CD8-positive, alpha-beta T cell (primary cell): ENCODE measurements at places on chromosomes 13 and 19.

- no peak for DNase-seq
Observed at GRCh38 chr19:56177564-56178243, 1.9 kb downstream of the GALP start.

GRCh38 chr13:98254513-98254912 lies 77.4 kb upstream of the RNF113B start:
- DNase-seq = no peak

DNA sequence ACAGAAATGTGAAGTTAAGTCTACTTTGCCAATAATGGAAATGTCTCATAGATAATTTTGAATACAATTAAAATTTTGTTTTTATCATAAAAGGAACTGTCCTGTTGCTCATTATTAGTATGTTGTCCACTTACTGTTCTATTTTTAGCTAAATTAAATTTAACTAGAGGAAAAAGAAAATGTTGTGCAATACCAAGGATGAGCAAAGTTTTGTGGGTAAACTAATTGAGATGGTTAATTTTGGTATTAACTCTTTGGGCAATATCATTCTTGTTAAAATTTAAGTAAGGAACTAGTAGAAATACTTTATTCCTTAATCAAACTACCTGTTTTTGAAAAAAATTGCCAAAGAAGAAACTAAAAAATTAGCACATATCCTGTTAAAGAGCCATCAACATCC lies 43.5 kb downstream of the SOX1 start:
- DNase-seq = no peak

DNA sequence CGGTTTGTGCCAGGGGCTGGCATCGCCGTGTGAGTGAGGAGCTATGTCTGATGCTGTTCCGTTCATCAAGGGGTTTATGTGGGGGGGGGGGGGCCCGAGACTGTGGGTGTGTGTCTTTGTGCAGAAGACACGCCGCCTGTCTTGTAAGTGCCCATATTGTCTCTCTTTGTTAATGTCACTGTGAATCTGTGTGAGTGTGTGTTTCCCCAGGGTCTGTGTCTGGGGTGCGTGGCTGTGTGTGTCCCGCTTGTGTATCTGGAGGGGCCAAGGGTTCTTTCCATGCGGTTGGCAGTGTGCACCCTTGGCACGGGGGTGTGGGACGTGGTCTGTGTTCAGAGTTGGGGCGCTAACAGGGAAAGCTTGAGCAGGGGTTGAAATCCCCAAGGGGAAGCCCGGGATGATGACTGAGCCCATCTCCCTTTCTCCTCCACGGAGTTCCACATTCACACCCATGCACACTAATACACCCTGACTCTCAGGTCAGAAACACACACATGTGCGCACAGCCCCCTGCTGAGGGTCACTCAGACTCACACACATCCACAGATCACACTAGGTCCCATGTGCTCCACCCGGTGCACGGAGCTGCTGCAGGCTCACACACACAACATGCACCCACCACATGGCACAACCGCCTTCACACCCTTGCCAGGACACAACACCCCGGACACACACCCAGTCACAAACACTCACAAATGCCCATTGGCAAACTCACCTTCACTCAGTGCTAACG lies 1.8 kb downstream of the NCAN start:
- DNase-seq = no peak

DNA sequence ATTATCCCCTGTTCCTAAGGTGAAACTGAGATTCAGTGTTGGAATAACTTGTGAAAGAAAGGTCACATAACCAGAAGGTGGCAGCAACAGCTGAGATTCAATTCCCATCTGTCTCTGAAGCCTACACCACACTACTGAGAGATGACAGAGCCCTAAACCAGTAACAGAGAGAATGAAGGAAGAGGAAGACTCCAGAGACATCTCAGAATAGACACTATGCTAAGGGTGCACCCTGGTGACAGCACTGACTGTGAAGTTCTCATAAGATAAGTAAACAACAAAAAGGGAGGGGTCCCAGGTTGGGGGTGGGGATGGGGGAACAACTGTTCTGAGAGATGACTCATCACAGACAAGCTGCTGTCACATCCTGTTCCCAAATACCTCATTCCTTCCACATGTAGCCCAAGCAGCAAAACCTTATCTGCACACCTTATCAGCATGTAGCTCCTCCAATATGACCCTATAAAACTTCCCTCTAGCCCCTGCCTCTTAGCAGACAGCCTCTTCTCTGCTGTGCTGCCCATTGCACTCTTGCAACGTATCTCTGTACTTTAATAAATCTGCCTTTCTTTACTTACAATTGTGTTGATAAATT lies 46.5 kb downstream of the UTP14C start:
- DNase-seq = peak; percentile 7

GRCh38 chr19:50147462-50148423 lies 15.3 kb downstream of the IZUMO2 start:
- peak; percentile 75 for DNase-seq

- DNase-seq = no peak
Observed at GRCh38 chr13:103730407-103730806, 664.2 kb upstream of the SLC10A2 start.

DNA sequence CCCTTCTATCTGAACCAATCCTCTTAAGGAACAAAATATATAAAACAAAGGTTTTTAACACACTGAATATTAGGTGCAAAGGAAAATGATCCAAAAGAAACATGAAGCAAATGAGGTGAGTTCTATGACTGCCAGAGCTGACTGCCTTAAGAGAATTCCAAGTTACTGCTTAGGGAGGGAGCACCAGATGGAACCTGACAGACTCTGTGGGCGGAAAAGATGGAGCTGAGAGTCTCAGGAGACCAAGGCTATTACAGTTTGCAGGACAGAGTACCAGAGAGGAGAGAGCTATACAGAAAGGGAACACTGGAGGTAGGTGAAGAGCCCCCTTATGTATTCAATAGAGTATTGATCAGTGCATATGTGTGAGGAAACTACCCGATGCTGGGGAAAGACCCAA lies 87.2 kb downstream of the B3GLCT start:
- no peak for DNase-seq

- no peak for DNase-seq
Observed at GRCh38 chr13:83003185-83003584, 879.1 kb downstream of the SLITRK1 start.

DNA sequence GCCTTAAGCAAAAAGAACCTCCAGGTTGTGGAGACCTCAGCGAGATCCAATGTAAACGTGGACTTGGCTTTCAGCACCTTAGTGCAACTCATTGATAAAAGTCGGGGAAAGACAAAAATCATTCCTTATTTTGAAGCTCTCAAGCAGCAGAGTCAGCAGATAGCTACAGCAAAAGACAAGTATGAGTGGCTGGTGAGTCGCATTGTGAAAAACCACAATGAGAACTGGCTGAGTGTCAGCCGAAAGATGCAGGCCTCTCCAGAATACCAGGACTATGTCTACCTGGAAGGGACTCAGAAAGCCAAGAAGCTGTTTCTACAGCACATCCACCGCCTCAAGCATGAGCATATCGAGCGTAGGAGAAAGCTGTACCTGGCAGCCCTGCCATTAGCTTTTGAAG lies 58.5 kb downstream of the ARHGAP35 start:
- DNase-seq = no peak

GRCh38 chr13:113176280-113176679 lies 17.8 kb downstream of the PROZ start:
- peak; percentile 67 for DNase-seq

DNA sequence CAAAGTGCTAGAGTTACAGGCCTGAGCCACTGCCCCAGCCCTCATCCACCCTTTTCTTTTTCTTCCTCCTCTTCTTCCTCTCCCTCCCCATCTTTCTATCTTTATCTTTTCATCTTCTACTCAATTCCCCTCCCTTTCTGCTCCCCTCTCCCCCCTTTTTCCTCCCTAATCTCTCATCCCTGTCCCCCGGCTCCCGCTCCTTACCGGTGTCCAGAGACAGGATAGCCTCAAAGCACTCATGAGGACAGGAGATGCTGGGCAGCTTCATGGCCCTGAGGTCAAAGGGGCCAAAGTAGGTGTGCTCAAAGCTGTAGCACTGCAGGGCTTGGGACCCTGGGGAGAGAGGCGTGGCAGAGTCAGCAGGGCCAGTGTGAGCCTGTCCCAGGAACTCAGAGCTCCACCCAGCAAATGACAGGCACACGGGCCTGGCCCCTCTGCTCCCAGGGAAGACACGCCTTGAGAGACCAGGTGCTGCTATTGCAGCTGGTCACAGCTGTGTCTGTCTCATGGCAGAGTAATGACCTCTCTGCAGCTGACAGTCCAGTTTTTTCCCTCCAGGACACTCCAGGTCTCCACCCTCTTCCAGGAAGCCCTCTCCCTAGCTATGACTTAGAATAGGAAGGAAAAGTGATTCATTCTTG lies 2.6 kb downstream of the LYPD5 start:
- no peak for DNase-seq

DNA sequence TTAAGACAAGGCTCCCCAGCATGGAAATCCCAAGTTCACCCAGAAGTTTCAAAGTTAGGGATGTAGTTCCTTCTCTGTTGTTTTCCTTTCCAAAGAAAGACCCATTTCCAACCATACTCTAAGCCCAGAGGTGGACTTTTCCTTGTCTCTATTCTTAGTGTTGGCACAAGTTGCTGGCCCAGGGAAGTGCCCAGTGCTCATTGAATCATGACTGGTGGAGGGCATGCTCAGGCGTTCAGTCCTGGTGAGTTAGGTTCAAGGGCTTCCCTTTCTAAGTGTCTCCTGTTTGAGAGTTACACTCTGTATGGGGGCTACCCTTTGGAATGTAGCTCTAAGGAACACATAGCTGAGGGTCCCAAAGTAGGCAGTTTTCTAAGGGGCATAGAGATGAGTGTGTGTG lies 389.5 kb downstream of the KCNRG start:
- no peak for DNase-seq

- no peak for DNase-seq
Observed at GRCh38 chr13:34522808-34523207, 419.3 kb upstream of the NBEA start.

DNA sequence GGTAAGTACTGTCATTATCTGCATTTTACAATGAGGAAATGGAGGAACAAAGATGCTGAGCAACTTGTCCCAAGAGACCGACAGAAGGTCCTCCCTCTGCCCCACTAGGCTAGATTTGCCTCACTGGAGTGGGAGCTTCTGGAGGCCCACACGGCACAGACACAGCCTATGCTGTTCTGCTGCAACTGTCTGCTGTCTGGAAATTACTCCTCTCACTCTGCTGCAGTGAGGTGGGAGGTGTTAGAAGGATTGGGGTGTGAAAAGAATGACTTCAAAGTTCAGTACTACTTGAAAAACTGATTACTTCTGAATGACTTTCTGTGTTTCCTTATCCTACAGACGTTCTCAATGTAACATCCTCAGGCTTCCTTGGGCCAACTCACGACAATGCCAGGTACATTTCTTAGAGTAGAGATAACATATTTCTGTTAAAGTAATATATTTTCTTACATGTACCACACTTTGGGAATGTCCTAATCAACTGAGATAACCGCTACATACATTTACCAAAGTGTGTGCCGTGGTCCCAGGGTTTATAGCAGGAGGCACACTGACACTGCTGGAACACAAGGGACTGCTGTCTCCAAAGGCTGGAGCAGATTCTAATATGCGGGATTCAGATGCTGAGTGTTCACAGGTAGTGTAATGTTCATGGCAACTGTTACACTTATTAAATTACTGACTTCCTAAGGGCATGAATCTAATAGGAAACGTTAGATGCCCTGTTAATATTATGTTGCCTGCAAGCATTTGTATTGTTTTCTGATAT lies 53.5 kb upstream of the WASF3 start:
- DNase-seq = no peak

DNA sequence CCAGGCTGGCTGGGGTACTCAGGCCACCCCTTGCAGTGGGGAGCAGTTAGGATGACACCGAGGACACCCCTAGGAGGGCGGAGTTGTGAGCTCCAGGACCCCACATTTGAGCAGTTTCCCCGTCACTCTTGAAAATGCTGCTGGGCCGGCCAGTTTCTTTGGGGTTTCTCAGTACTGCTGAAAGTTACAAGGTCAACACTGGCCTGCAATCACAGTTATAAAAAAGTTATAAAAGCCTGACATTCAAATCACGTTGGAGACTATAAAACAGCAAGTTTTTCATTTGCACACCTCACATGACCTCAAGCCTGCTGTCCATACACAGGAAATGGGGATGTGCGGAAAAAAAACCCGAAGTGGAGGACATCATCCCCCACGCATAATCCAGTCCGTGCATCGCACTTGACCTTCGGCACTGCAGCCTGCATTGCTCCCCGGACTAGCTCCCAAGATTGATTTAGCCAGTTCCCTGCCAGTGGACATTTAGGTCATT lies 27.0 kb downstream of the DNM2 start:
- DNase-seq = no peak

DNA sequence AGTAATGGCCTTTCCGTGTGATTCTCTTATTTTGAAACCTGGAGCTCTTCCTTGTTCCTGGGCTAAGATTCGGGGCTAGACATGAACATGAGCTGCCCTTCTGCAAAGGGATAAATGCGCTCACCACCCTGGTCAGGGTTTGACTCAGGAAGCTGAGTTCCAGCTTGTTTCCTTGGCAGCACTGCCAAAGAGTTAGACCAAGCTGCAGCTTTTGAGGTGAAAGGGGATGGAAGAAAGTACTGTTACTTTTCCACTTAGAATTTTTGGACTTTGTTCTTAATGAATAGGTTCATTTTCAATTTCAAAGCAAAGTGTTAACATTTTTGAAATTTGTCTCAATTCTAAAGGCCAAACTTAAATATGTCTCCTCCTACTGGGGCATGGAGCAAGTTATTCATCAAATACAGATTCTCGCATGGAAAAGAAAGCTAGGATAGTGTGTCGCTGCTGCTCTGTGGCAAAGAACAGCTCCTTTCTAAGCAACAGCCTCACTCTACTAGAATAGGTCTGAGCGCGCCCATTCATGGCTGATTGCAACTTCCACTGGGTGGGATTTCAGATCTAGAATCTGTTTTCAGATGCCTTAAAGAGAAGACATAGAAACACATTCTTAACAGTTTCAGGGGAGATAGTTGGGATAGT lies 2.2 kb downstream of the RGCC start:
- no peak for DNase-seq

DNA sequence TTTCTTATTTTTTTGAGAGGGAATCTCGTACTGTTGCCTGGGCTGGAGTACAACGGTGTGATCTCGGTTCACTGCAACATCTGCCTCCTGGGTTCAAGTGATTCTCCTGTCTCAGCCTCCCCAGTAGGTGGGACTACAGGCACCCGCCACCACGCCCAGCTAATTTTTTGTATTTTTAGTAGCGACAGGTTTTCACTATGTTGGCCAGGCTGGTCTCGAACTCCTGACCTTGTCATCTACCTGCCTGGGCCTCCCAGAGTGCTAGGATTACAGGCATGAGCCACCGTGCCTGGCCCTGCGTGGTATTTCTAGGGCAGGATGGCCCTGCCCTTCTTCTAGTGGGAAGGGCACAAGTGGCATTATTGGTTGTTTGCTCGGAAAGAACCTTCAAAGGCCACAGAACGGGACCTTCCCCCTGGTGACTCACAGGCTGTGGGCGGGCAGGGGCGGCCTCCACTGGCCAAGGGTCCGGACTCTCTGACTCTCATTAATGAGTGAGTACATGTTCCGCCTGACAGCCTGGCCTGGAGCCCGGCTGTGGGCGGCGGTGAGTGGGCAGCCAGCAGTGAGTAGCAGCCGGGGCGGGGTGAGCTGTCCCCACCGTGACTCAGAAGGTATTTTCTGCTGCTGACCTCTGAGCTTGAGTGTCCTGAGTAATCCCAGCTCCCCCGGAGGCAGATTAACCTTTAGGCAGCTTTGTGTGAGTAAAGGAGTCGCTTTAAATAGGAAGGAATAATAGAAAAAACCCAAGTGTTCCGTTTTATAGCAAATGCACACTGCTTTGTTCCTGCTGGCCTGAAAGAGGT lies 5.1 kb downstream of the DOT1L start:
- no peak for DNase-seq

GRCh38 chr13:43816401-43816889 lies 29.7 kb upstream of the ENOX1 start:
- no peak for DNase-seq
